T-helper 1 cell (primary cell): ENCODE measurements at places on chromosomes 6 and 20.
A peak's percentile ranks its signal among the peaks of the same experiment; 100 is the strongest.

DNA sequence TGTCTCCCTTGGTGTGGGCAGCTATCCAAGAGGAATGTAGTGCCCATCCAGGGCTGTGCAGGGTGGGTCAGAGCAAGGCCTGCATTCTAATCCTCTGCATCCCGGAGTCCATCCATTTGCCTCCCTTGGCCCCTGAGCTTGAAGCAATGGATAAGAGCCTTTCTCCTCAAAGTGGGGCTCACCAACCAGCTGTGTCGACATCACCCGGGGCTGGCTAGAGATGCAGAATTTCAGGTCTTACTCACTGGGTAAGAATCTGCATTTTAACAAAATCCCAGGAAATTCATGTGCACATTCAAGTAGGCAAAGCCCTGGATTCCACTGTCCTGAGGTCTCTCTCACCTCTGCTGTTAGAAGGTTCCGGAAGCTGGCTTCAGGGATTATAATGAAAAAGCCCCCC is 95.3 kb downstream of the MDGA1 start:
- DNase-seq, result no peak

DNA sequence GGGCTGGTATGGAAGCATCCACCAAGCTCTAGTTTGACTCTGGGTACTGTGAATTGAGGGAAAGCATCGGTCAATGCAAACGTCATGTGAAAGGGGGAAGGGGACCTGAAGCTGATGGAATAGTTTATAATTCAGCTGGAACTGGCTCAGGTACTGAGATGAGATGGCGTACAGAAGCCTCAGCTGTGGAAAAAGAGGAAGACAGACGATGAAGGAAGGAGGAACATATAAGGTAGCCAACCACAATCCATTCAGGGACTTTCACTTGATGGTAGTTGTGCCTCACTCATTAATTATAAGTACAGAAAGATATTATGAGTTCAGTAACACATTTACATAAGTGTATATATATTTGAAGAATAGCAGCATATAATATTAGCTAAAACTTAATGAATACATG is 2.7 kb downstream of the CALHM5 start:
- no peak for DNase-seq

GRCh38 chr6:100163035-100163434 is 169.0 kb upstream of the MCHR2 start:
- no peak for DNase-seq

GRCh38 chr6:134307870-134308269 is 10.0 kb downstream of the SGK1 start:
- DNase-seq, result no peak

DNA sequence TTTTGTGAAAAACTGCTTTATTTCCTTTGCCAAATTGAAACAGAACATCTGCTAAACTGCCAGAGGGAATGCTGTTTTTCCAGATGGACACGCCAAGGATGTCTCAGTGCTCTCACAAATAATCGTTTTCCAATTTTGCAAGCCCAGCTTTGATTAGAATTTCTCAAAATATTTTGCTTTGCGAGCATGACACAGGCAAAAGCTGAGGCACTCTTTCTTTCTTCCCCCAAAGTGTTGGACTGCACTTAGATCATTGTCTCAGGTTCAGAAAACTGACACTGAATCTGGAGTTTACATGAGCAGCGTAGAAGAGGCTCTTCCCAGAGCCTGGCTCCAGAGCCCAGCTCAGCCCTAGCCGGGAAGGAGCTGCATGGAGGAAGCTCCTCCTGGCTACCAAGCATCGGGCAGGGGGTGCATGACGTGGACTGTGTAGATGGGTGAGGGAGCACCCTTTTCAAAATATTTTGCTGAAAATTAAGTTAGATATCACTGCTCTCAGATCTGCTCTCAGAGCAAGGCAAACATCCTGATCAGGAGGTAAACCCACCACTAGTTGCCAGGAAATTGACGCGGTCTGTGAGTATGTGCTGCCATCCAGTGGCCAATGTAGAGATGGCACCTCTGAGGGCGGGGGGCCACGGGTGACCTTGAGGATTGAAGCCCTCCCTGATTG is 107.5 kb downstream of the SLC22A3 start:
- peak; percentile 45 for DNase-seq

- no peak for DNase-seq
These were observed 45.7 kb downstream of the HBS1L start for GRCh38 chr6:135008941-135009290.

GRCh38 chr6:1839361-1839760 is 229.6 kb downstream of the FOXC1 start:
- no peak for DNase-seq

GRCh38 chr6:51339108-51339507 is 520.4 kb downstream of the TFAP2B start:
- no peak for DNase-seq
